ENCODE measurements at places on chromosomes 3 and 15. TPM values are rescaled to one million over a fixed set of nuclear protein-coding genes. Genes with fewer than 3 reads are reported as not detected.

DNA sequence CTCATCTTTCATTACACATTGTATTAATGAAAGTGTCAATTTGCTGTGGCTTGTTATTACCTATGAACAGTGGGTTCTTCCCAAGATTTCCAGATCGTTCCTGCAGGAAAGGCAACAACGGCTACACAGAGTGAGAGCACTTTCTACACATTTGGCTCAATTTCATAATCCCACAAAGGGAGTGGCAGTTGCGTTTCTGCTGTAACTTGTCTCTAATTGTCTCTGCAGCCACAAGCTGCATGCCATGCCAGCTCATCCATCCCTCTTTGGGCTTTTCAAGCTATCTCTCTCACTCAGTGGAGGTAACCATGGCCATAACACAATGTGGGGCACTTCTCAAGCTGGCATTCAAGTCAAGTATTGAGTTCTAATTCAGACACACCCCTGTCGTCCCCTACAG, 27.7 kb upstream of the CPNE4 start:
- no peaks in the 10 kb centered on the region for H3K27me3 ChIP-seq
- H3K4me1 ChIP-seq = no peaks in the 10 kb centered on the region
- H3K4me3 ChIP-seq = no peak overlapping the region
- no peaks in the 10 kb centered on the region for H3K36me3 ChIP-seq
- no peak for DNase-seq
- H3K27ac ChIP-seq = no peak overlapping the region

ANKRD34C gene
- not detected for total RNA-seq

DNA sequence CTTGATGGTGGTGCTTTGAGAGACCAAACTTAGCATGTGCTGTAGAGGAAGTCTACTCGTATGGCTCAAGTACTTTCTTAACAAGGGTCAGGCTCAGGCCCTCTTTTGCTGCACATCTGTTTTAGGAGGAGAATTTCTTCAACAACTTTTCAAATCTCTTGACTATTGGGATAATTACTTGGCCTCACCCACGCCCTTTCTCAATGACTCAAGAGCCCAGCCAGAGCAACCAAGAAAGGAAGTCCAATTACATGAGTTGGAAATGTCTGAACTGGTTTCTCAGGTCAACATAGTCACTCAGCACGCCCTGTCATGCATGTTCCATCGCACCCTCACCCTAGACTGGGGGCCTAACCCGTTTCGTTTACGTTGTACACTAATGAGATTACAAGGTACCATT, 44.8 kb upstream of the UMPS start:
- H3K4me1 ChIP-seq = no peaks in the 10 kb centered on the region
- H3K27ac ChIP-seq = no peak overlapping the region
- DNase-seq = no peak
- no peak overlapping the region for H3K4me3 ChIP-seq

- DNase-seq = no peak
- no peak overlapping the region for H3K27ac ChIP-seq
- no peaks in the 10 kb centered on the region for H3K36me3 ChIP-seq
These were observed 26.5 kb downstream of the IGSF10 start for GRCh38 chr3:151434151-151434890.

CAMK1 gene
- 0.57 TPM for total RNA-seq

DNA sequence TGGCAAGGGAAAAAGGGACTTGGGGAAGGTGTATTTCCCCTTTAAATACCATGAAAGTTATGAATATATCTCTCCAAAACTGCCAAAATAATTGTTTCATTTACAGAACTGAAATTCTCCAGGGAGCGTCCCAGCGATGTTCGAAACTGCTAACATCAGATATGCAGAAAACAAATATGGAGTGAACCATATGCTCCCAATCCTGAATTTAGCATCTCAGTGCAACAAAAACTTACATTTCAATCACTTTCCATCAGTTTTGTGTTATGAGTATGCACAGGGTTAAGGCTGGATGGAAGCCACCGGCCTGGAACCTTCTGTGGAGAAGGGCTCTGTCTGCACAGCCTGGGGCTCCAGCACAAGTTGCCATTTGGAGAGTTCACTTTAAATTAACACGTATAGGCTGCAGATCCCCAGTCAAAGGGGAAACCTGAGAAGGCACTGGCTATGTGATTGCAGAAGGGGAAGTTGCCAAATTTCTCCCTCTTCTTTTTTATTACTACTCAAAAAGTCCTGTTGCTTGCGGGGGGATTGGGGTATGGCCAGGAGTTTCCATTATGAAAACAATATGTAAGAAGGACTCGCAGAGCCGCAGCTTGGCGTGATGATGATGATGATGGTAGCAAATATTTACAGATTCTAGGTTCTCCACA, 56.9 kb upstream of the FOXP1 start:
- no peak overlapping the region for H3K4me3 ChIP-seq
- no peaks in the 10 kb centered on the region for H3K36me3 ChIP-seq
- no peak overlapping the region for H3K27ac ChIP-seq
- no peak for DNase-seq
- H3K4me1 ChIP-seq = no peaks in the 10 kb centered on the region

DNA sequence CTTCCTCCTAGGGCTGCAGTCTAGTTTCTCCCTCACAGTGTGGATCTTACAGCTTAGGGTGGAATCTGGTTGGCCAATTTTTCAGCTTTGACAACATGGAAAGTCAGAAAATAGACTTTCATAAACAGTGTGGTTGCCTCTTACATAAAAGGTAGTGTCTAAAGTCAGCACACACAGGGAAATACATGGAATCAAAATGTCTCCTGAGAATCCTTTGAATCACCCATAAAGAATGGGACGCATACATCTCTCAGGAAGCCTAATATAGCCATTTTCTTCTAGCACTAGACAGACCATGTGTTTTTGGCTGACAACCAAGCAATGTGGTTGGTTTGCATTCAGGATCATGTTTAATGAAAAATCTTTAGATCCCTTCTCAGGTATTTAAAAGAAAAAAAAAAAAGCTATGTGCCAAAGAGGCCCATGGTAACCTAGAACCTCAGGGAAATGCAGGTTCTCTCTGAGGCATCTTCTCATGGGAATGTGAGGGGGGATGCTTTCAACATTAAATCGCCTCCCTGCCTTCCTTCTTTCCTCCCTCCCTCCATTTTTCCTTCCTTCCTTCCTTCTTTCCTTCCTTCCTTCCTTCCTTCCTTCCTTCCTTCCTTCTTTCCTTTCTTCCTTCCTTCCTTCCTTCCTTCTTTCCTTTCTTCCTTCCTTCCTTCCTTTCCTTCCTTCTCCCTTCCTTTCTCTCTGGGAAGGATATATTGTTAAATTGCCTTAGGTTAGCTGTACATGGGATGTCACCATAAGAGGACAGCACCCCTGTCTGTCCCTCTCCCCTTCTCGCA, 34.3 kb upstream of the ZBTB38 start:
- no peaks in the 10 kb centered on the region for H3K36me3 ChIP-seq
- no peak for DNase-seq
- H3K27ac ChIP-seq = no peak overlapping the region

GRCh38 chr3:39388741-39389248, 5.6 kb downstream of the SLC25A38 start:
- peak overlapping the region; percentile 82 for H3K27ac ChIP-seq
- peak; percentile 56 for DNase-seq
- peaks cover 6% of the 10 kb centered on the region for H3K36me3 ChIP-seq
